Panc1 (cell line): ENCODE measurements at places on chromosomes 13 and 19.

- DNase-seq: no peak
These were observed 2.2 kb upstream of the COLGALT1 start for GRCh38 chr19:17553256-17553655.

GRCh38 chr13:55219538-55219937 lies 1921.2 kb upstream of the PRR20A start:
- DNase-seq: no peak

GRCh38 chr19:12694641-12695040 lies 1.8 kb downstream of the FBXW9 start:
- DNase-seq: no peak

GRCh38 chr13:113224486-113224885 lies 15.1 kb downstream of the CUL4A start:
- DNase-seq: no peak

DNA sequence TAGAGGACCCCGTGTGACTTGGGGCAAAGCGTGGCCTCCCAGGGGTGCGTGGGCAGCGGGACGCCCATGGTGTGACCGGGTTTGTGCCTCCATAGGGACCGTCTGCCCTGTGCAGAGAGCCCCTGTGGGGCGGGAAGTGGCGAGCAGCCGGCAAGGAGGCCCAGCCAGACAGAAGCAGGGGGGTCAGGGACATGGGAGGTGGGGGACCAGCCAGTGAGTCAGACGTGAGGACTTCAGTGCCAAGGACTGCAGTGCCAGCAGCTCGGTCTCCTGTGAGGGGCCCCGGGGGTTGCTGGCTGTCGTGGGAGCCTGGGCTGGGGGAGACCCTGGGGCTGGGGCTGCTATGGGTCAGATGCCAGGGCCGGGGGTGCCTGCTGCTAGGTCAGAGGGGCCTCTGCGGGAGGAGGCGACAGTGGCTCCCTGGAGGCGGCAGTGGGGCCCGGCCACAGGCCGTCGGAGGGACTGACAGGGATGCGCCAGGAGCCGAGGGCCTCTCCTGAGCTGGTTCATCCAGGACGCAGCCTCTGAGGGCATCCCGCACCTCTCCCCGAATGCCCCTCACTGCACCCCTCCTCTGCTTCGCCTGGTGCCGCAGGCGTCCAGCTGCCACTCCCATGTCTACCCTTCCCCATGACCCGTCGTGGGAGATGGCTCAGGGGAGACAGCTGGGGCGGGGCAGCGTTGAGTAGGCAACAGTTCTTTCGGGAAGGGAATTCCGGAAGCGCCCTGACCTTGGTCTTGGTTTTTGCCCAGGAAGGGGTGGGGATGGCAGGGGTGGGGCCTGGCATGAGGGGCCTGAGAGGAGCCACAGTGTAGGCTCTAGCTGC lies 80.0 kb downstream of the KDM4B start:
- DNase-seq: no peak

GRCh38 chr13:45782327-45783045 lies 69.1 kb downstream of the SIAH3 start:
- DNase-seq: no peak

GRCh38 chr13:29497137-29497654 lies 98.3 kb downstream of the SLC7A1 start:
- no peak for DNase-seq

GRCh38 chr13:32340914-32341313 lies 25.6 kb downstream of the BRCA2 start:
- DNase-seq: no peak

- DNase-seq: no peak
These were observed 52.7 kb downstream of the TSC22D1 start for GRCh38 chr13:44523146-44524015.

DNA sequence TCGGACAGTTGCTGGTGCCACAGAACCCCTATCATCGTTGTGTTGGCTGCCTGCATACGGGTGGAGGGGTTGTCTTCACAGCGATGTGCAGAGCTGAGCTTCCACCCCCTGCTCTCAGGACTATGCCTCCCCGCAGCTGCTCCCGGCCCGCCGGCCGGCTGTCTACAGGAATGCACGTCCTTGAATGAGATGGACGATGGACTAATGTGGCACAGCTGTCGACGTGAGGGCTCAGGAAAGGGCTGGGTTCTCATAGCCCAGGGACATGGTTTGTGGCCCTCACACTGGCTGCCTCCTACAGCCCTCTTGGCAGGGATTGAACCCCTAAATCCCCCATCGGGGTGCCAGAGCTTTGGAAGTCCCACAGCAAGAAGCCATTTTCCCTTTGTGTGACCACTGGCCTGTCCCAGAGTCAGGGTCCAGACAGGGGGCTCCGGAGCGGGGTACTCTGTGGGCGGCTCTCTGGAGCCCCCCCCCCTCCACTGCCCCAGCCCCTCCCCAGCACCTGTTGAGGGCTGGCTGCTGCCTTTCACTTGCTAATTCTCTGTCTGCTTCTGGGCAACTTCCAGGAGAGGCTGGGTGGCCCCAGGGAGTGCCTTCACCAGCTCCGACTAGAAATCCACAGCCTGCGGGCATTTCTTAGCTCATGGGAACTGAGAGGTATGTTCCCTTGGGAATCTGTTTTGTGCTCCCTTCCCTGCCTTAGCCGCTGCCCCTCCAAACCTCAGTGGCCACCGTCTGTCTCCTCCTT lies 40.2 kb downstream of the TSSK6 start:
- DNase-seq: no peak

GRCh38 chr13:51729866-51730553 lies 74.0 kb downstream of the DHRS12 start:
- DNase-seq: no peak

- no peak for DNase-seq
These were observed 21.8 kb upstream of the RANBP3 start for GRCh38 chr19:5999693-6000092.

DNA sequence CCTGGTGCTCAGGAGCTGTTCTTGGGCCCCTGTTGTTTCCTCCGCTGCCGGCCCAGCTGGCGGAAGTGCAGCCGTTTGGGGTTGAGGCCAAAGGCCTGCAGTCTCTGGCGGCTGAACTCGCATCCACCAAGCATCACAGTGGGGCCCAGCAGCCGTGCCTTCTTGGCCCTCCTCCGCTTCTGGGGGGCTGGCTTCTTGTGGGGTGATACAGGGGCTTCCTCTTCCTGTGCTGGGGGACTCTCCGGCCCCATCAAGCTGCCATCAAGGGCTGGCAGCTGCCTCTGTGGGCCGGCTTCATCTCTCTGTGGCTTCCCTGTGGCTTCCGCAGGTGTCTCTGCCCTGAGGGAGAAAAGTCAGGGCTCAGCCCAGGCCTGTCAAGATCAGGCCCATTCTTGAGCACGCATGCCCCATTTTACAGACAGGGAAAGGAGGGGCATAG lies 10.3 kb downstream of the ATG4D start:
- no peak for DNase-seq

DNA sequence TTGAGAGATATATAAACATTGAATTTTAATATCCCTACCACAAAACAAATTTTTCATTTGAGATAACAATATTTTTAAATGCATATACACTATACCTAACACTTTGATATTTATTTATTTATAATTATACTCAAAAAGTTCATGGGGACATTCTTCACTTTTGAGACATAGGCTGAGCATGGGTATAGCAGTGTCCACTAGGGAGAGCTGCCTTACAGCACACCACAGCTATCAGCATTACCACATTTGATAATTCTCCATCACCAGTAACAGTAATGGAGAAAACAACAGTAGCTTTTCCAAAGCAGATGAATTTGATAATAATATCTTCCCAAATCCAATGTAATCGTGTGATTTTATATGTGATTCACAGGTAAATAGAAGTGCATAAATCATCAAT lies 626.1 kb downstream of the DACH1 start:
- DNase-seq: no peak

DNA sequence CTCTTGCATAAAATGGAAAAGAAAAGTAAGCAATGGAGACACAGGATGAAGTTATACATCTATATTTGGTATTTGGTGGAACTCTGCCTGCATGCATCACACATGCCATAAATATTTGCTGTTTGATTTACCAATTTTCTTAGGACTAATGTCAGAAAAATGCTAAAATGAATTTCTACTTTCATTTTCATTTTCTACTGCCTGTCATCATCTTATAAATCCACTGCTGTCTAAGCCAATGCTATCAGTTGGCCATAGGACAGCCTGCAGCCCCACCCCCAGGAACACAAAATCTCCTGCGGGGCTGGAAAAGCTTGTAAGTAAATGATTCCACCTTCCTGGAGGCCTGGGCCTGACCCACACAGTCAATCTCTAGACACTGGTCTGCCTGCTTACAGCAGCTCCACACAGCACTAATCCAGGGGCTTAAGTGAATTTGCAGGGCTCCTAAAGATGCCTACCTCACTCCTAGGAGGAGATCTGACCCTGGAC lies 122.0 kb downstream of the ENOX1 start:
- no peak for DNase-seq

DNA sequence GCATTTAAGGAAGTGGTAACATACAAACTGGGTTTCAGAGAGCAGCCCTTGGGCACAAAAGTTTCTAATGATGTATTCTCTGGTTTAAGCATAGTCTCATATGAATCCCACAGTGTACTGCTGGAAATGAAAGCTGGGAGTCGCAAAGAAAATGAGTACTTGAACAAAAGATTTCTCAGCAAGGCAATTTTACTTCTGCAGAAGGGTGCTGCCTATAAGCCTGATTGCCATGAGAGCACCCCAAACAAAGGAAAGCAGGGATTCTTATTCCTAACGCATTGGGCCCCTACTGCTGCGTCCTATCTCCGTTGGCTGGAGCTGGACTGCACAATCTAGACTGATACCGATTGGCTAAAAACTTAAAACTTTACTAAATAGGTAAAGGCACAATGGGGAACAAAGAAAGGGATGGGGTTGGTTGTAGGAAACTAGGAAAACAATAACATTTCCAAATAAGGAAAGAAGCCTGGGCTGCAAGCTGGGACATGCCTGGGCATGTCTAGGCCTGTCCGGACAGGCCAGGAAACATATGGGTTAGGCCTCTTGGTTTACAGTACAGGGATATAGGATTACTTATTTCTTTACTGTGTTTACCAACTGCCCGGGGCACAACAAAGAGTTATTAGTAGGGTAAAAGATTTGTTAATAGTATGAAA lies 27.4 kb upstream of the VN1R4 start:
- no peak for DNase-seq

DNA sequence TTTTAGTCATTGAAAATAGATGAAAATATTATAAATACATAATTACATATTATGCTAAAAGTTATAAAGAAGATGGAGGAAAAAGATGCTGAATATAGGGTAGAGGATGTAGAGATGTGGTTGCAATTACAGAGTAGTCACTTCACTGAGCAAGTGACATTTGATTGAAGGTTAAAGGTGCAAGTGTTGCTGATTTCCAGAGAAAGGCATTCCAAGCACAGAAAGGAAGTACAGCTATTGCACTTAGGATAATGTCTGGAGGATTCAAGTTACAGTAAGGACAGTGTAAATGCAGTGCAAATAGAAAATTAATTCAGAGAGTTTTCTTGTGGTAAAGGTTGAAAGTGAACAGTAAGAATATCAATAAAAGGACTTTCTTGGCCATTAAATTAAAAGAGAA lies 1721.8 kb downstream of the PCDH9 start:
- no peak for DNase-seq

GRCh38 chr13:79463604-79464003 lies 17.4 kb upstream of the NDFIP2 start:
- no peak for DNase-seq

DNA sequence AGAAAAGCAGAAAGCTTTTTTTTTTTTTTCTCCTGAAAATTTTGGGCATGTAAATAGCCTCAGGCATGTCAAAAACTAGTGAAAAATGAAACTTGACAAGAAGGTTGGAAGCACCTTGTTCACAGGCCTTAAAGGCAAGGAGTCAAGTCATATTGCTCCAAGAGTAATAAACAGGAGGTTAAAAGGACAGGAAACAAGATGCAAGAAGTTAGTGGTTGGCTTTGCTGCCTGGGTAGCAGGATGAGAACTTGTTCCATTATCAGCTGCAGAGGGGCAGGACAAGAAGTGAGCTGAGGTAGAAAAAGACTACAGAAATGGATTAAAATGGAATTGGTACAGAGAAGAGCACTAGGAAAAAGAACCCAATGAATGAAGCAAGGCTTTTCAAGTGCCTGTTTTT lies 242.6 kb downstream of the DCT start:
- no peak for DNase-seq

- no peak for DNase-seq
These were observed 56.6 kb downstream of the FREM2 start for GRCh38 chr13:38743466-38743865.

GRCh38 chr19:30335306-30335886 lies 36.8 kb upstream of the ZNF536 start:
- no peak for DNase-seq

GRCh38 chr19:29495091-29495490 lies 30.7 kb upstream of the VSTM2B start:
- DNase-seq: no peak

- DNase-seq: no peak
These were observed 109.5 kb downstream of the PDS5B start for GRCh38 chr13:32695602-32696250.

GRCh38 chr13:48483575-48483974 lies 49.3 kb downstream of the RCBTB2 start:
- DNase-seq: no peak

DNA sequence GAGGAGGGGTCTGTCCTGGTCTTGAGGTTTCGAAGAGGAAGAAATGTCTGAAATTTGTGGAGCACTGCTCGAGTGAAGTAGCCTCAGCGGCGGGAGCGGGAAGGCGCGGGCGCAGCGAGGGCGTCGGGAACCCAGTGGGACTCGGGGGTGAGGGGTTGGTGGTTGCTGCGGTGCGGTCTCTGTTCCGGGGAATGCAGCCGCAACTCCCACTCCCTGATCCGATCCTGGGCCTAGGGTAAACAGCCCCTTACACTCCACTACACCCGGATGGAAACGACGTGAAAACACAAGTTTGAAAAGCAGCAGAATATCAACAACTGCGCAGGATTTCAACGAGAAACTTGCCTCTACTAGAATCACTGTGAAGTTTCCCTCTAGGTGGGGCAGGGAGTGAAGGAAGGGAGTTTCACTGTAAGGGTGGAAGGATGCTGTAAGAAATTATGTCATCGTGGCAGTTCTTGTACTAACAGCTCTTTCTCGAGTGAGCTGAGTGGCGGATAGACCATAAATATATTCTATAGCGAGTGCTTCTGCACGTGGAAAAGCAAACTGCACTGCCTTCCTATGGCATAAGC lies 2.0 kb upstream of the KLF12 start:
- DNase-seq: no peak

GRCh38 chr19:48624791-48625723 lies 5.8 kb downstream of the SPHK2 start:
- no peak for DNase-seq
